ENCODE measurements at places on chromosomes 1 and 21. TPM values are rescaled to one million over a fixed set of nuclear protein-coding genes. Genes with fewer than 3 reads are reported as not detected.

- DNase-seq, result peak; percentile 21
Observed at GRCh38 chr1:51622455-51622913, 5.6 kb downstream of the OSBPL9 start.

- DNase-seq, result no peak
Observed at GRCh38 chr1:68426594-68426993, 23.2 kb downstream of the RPE65 start.

GRCh38 chr1:38018864-38019343, 6.4 kb downstream of the UTP11 start:
- DNase-seq, result peak; percentile 72

The ETNK2 gene
- polyA plus RNA-seq, result 6.1 TPM

The KCNE2 gene
- 0.67 TPM for polyA plus RNA-seq

DNA sequence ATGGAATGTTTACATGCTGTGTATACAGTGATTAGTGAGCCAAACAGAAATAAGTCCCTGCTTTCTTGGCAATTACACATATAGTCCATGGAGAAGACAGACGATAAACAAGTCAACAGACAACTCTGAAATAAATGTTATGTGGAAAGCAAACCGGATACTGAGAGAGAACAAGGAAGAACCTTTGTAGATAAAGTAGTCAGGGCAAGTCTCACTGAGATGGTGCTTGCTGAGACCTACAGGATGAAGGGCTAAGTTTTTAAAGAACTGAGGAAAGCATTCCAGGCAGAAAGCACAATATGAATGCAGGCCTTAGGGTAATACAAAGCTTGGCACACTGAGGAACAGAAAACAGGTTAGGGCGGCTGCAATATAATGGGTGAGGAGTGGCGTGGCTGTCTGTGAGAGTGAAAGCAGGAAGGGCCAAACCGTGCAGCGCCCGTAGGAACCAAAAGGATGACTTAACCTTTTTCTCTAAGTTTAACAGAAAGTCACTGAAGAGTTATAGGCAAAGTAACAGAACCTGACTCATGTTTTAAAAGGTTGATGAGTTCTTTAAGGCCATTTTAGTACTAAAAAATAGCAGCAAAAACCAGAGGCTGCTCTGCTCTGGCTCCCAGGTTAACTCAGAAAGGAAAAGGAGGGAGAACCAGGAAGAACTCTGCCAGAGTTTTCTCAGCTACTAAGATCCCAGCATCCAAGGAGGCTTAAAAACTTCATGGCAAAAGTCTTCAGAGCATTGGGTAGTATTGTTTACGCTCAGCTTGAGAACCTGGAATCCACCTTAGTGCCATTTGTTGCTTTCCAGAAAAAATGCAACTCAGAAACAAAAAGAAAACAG, 8.7 kb upstream of the TTF2 start:
- no peak for DNase-seq

DNA sequence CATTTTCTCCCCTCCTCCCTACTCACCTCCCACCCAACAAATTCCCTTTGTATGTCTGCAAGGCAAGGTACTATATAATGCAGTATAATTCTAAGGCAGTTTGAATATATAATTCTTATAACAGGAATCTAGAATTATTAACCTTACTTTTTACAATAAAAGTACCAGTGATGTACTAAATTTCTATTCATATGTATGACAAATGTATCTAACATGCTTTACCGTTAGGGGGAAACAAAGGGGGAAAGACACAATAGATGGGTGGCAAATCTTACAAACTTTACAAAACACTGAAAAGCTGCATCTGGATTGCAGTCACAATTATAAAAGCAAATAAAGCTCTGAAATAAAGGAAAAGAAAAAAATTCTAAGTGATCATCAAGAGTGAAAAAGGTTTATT, 2.3 kb downstream of the PIK3R3 start:
- no peak for DNase-seq

GRCh38 chr1:200895801-200896530, 1.3 kb downstream of the INAVA start:
- DNase-seq, result no peak

The CELA3A gene
- not detected for polyA plus RNA-seq

The NUP210L gene
- polyA plus RNA-seq, result 0.04 TPM

DNA sequence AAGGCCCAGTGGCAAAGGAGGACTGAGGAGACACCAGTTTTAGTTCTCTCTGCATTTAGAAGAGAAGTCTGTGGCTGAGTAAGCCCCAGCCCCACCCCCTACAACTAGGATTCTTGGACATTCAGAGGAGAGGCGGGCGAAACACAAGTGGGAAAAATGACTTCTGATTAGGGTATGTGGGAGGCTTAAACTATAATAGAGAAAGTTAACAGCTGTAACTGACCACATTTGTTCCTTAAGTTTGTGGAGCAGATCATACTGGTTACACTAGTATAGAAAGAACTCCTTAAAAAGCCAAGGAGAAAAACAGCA, 11.2 kb upstream of the TRIM33 start:
- DNase-seq, result no peak

DNA sequence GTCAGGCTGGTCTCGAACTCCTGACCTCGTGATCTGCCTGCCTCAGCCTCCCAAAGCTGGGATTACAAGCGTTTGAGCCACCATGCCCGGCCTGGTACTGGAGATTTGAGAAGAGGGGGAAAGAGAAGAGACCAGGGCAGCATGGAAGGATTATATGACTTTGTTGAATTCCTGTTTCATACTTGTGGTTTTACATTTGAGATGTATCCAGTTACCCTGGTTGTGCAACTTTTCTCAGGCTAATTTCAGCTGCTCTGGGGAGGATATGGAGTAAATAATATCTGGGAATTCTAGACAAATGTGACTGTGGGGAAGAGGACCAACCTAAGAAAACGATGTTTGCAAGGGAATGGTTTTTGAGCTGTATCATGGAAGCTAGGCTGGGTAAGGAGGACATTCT, 89.5 kb upstream of the GREM2 start:
- no peak for DNase-seq

DNA sequence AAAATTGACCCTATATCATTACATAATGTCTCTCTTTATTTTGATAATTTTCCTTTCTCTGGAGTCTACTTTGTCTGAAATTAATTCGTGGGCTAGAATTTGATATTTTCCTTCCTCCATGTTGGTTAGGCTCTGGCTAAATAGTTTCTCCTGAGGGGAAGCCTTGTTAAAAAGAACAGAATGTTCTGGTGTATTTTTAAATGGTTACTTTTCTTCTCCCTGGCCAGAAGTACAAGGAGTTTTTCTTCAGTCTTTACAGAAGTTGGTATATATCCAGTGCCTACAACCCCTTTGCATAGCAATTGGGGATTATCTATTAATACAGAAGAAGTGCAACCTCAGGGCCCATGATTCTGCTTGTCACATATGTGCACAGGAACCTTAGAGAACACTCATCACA, 185.6 kb upstream of the RAB4A start:
- no peak for DNase-seq

DNA sequence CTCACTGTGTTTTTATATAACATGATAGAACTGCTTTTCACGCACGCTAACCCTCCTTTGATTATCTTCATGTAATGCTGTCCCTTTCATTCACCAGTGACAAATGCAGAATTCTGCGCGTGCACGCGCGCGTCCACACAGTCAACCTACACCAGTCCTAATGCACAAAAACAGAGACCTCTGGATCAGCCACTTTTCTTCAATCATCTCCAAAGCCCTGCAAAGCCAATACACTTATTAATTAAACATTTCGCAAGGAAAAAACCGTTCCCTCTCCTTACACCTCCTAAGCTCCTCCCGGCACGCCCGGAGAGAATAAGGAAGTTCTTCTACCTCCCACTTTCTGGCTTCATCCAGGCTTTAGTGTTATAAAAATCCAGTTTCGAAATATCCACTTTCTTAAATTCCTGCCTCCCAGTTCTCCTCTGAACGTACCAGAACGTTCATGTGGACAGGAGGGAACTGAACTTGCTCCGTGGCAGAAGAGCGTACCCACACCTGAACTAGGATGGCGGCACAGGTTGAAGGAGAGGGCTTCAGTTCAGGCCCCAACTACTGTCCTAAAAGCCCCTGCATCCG, 4.6 kb downstream of the LMX1A start:
- no peak for DNase-seq

DNA sequence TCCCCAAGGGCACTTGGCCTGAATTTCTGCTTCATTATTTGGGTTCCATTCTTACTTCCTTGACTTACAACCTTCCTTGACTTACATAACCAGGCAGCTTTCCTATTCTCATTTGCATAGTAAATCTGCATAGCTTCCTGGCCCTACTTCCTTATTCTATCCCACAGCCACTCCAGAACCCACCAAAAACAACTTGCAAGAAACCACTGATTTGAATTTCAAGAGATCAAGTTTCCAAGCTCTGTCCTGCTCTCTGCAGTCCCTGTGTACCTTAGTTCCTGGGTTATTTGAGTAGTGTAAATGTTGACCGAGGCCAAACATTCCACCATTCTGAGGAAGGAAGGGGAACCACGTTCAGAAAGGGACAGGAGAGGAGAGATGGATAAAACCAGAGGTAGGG, 603.3 kb downstream of the PTPRC start:
- DNase-seq, result no peak

The B3GALT5 gene
- 0.84 TPM for polyA plus RNA-seq

- DNase-seq, result no peak
Observed at GRCh38 chr1:62333441-62333840, 14.2 kb upstream of the KANK4 start.

DNA sequence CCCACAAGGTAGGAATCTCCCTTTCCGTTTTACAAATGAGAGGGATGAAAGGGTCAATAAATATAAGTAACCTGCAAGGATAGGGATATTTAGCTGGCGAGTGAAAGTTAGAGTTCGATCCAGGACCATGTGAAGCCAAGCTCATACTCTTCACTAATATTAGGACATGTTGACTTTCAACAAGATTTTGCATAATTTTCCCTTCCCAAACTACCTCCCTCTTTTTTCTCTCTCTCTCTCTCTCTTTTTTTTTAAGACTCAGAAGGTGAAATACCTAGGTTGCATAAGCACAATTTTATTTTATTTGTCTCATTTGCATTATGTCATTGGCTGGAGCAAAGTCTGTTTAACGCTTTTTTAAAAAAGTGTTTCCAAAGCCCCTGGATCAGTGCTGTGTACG, 8.1 kb upstream of the MT1HL1 start:
- no peak for DNase-seq

The NUDT4B gene
- polyA plus RNA-seq, result not detected

- peak; percentile 24 for DNase-seq
Observed at GRCh38 chr1:214216021-214216420, 64.9 kb upstream of the SMYD2 start.

The GJA4 gene
- polyA plus RNA-seq, result 53.9 TPM

DNA sequence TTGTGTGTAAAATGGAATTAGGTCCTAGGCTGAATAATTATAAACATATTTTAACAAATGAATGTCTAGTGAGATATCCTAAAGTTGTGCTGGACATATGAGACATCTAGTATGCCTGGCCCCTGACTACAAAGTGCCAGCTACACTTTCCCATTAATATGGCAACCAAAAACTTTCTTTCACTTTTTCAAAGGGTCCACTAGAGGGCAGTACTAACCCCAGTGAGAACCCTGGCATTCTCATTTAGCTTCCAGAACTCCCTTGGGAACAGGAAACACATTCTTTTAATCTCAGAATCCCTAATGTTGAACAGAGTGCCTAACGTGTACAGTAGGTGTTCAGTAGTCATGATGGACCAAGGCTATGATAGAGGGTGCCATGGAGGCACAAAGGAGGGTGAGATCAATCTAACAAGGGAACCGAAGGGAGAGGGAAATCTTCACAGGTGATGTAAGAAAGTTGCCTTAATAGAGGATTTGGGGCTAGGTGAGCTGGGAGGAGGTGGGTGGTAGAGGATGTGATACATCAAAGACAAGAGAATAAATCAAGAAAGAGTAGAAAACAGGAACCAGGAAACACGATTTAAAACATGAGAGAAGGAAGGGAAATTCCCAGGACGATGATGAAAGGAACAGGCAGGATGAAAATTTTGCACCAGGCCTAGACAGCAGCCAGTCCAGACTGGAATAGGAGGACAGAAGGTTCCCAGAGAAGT, 41.6 kb downstream of the NSL1 start:
- peak; percentile 36 for DNase-seq

GRCh38 chr1:162276493-162276892, 100.2 kb downstream of the SPATA46 start:
- peak; percentile 24 for DNase-seq

- DNase-seq, result no peak
Observed at GRCh38 chr1:158689110-158689509, 2.6 kb upstream of the SPTA1 start.

- DNase-seq, result peak; percentile 38
Observed at GRCh38 chr1:48069662-48070395, 72.6 kb upstream of the TRABD2B start.

DNA sequence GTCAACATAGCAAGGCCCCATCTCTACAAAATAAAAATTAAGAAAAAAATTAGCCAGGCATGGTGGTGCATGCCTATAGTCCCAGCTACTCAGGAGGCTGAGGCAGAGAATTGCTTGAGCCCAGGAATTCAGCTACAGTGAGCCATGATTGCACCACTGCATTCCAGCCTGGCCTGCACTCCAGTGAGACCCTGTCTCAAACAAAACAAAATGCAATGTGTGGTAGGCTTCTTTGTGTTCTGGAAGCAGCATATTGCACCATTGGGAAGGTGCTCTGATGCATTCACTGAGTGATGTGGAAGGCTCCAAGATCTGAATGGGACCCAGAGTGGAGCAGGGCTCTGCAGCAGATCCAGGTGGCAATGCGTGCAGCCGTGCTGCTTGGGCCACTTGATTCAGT, 99.6 kb upstream of the COG2 start:
- DNase-seq, result no peak

The C1orf185 gene
- polyA plus RNA-seq, result not detected

DNA sequence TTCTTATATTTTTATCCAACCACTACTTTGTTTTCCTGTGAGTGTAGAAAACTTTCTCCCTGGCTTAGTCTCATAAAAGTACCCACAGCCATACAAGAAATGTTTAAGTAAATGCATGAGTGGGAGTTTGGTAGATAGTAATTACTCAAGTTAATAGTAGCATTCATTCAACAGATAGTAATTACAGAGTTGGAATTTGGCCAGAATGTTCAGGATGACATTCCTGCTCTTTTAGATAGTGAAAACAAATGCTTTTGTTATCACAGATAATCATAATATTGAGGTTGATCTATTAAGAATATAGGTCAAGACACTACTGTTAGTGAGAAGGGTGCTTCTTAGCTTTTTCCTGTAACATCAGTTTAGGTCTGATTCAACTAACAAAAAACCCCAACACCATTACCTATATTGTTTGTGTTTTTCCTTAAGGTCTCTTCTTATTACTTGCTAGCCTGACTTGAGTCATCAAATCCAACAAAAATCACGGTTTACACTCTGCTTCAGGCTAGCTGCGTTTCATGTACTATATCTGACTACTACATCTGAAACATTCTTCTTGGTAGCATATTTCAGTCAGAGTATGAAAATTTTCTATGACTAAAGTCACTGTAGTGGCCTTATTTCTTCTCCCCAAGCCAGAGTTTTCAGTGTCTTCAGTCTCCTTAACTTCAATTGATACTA, 163.7 kb downstream of the HS2ST1 start:
- DNase-seq, result no peak

DNA sequence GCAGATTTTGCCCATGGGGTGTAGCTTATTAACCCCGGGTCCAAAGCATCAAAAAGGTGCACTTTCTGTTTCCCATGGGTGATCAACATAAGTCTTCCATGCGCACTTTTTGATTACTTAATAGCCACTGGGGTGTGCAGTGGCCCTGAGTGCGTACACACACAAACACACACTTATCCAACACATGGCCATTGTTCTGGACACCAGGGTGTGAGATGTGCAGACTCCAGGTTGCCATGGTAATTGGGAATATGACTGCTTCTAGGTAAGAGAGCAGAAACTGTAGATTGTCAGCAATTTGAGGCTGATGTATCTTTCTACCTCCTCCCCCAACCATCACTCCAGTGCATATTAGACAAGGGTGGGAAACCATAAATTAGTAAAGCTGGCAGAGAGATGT, 68.8 kb downstream of the MAB21L3 start:
- DNase-seq, result no peak
